ENCODE measurements at places on chromosomes 1 and 21. TPM values are rescaled to one million over a fixed set of nuclear protein-coding genes. Genes with fewer than 3 reads are reported as not detected.

GRCh38 chr1:59389847-59390246 lies 93.0 kb downstream of the FGGY start:
- no peak for DNase-seq

GRCh38 chr1:181140398-181140797 lies 51.9 kb downstream of the IER5 start:
- DNase-seq = no peak

DNA sequence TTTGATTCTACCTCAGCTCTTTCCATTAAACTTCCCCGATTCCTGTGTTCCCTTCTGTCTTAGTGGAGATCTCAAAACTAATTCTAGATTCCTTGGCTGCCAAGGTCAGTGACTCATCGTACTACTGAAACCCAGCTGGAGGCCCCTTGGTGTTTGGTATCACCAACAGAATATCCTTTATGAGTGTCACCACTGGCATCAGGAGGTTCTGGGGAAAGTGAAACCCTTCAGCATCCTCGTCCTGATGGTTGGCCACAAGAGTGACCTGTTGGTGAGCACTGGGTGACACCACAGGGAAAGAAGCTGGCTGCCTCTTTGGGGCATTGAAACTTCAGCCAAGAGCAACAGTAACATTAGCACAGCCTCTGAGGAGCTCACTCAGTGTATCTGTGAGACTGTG lies 9.6 kb downstream of the RAB42 start:
- no peak for DNase-seq

DNA sequence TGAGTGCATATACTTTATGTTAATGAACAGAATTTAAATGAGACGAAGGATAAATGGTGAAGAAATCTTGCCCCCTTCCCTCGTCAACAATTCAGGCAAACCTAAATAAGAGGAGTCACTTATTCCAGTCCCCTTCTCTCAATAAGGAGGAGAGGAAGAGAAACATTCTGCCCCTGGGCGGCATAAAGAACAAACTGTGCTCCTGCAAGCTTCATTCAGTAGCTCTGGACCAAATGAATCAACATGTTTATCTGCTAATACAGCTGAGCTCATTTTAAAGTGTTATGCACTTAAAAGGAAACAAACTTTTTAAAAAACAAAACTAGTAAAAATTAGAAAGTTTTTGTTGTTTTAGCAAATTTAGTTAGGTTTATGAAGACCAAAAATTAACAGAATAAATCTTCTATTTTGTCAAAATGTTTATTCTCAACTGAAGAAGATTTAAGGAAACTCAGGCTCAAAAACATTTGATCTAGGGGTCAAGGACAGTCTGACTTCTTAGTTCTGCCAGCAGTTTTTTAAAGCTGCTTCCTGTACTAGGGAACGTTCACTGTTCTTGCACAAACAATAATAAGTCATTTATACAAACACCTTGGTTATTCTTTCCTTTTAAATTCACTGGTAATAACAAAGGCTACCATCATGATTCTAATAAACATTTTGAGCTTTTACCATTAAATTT lies 58.3 kb downstream of the AKT3 start:
- DNase-seq = no peak

DNA sequence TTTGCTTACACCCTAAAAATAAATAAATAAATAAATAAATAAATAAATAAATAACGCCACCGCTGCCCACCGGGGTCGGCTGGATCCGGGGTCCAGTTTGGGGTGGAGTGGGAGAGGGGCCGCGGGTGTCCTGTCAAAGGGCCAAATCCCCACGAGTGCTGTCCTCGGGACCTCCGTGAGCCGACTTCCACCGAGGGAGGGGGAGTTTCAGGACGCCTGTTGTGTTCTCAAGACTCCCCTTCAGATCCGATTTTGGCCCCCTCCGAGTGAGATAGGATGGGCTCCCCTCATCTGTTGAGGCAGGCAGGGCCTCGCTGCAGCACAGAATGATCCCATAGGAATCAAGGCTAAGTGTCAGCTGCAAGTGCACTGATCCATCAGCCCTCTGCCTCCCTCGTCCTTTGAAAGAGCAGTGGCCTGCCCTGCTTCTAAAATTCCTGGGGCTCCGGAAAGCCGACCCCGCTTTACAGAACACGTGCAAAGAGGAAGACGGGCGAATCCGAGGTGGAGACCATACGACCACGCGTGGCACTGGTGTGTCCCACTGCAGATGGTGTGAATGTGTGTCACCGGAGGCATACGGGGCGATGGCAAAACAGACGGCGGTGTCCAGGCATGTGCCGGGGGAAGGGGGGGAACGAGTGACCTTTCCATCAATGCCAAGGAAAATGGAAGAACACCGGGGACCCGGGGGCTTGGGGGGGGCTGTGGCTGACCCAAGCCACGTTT lies 3880.5 kb downstream of the SRGAP2C start:
- DNase-seq = no peak

DNA sequence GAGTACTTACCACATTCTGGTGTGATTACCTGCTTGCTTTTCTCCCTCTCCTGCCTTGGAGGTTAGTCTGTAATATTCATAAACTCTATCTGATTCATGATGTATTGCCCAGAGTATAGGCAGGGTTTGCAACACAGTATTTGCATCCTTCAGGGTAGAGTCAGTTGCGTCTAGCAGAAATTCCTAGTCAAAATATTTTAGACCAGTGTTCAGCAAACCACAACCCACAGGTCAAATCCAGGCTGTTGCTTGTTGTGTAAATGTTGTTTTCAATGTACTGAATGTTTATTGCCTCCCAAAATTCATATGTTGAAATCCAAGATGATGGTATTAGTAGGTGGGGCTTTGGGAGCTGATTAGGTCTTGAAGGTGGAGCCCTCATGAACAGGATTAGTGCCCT lies 82.9 kb downstream of the NGF start:
- no peak for DNase-seq

TCHHL1 gene
- polyA plus RNA-seq = not detected

Measured in right renal pelvis (tissue), 4 donors.